ENCODE measurements at places on chromosomes 16 and 17.

DNA sequence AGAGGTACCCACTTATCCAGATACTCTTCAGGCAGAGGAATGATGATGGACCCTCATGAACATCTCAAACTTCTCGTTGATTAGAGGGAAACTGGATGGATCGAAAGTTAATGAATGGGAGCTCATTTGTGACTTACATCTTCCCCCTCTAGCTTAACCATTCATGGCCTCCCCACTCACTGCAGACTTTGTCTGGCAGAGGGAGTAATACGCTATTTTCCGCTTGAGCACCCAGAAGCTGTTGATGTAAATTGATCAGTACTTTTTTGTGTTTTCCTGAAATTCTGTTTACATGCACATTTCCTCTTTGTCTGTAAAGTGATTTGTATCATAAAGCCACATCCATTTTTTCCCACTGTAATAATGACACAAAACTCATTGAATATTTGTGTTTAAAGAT is 239.1 kb upstream of the RBFOX1 start:
- DNase-seq = no peak

DNA sequence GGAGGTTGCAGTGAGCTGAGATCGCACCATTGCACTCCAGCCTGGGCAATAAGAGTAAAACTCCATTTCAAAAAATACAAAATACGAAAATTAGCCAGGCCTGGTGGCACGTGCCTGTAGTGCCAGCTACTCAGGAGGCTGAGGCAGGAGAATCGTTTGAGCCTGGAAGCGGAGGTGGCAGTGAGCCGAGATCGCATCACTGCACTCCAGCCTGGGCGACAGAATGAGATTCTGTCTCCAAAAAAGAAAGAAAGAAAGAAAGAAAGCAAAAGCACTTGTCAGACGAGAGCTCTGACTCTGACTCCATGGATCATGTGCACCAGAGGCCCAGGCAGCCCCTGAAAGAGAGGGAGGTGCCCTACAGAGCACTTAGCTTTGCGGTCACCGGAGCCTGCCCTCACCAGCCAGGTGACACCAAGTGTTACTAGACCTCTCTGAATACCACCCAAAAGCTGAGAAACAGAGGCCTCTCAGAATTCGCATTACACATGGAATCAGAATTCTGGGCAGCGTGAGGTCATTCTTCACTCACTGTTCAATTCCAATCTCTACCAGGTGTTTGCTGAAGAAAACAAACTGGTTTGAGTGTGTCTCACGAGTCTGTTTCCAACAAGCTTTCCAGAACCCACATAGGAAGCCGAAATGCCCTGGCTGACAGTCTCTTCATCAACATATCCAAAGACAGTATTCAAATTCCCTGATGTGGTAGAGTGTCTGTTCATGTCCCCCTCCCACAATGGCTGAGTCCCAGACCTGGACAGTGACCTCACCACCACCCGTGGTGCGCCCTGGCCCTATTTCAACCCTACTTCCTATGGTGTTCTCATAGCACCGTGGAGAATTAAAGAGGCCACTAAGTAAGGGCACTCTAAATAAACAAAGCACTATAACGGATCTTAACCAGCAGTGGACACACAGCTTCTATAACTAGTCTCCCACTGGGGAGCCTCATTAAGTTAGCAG is 1.5 kb downstream of the FLCN start:
- DNase-seq = no peak

GRCh38 chr17:57480438-57481196 is 224.3 kb downstream of the MSI2 start:
- no peak for DNase-seq

DNA sequence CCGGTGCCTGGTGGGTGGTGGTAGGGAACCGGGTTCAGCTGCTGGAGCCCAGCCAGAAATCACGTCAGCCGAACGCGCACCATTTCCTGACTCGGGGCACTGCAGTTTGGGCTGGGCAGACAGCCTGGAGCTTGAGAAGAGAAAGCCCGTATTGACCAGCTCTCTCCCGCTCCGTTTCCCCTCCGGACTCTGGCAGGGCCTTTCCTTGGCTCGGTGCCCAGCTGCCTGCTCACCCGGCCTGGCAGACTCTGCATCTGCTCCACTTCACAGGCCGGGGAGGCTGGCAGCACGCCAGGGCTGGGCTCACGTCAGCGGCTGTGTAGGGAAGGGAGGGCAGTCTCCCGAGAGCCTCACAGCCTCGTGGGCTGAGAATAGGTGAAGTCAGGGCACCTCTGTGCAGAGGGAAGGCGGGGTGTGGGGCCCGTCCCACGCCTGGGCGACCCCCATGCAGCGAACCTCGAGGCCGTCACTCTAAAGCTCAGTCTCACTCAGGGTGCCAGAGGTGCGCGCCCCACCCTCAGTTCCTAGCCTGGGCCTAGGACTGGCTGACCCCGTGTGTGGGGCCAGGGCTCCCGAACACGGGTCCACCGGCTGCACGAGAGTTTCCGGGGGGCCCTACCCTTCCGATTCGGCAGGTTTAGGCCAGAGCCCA is 59.1 kb downstream of the OR1D5 start:
- DNase-seq = peak; percentile 81

GRCh38 chr16:6558126-6558525 is 774.5 kb upstream of the RBFOX1 start:
- DNase-seq = no peak
